Left renal cortex interstitium (tissue), 4 donors: ENCODE measurements at places on chromosomes 16 and 17. TPM values are rescaled to one million over a fixed set of nuclear protein-coding genes. Genes with fewer than 3 reads are reported as not detected.
A peak's percentile ranks its signal among the peaks of the same experiment; 100 is the strongest.

- DNase-seq, result no peak
Measured at GRCh38 chr17:51427323-51427811, 167.0 kb downstream of the UTP18 start.

DNA sequence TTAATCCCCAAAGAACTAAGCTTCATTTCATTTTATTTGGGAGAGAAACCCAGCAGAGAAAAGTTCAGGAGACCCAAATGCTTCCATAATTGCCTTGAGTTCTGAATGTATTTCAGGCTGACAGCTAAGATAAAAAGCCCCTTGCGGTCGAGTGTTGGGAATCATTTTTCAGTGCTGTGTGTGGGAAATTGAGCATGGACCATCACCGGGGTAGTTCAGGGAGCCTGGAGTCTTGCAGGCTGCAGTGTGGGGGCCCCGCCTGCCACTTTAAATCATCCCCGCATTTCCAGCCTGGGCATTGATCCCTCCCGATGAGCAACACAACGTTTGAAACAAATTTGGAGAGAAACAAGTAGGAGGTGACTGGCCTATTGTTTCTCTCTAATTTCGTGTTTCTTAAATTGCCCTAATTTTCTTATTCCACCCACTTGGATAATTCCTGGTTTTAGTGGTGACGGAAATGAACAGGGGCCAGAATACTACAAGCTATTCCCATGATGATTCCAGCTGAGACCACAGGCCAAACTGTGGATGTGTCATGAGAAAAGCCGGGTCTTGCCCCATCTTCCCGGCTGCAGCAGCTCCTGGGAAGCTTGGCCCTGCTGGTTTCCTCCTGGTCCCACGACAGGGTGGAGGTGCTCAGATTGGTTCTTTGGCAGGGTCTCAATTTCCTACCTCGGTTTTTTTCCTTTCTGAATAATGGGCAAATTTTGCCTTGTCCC, 75.1 kb downstream of the FOXL1 start:
- no peak for DNase-seq

DNA sequence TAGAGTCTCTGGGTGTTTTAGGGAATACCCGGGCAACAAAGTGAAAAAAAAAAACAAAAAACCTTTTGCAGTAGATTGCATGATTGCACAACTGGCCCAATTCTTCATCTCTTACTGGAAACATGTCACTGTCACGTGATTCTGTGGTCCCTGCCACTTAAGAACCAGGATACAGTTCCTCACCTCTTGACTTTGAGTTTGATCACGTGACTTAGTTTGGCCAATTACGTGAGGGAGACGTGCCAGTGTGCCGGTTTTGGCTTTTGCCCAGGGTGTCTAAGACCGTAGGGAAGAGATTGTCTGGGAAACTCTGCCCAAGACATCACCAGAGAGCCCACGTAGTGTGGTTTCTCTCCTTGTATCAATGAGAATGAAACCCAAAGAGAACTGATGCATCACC, 88.7 kb downstream of the GRIN2A start:
- no peak for DNase-seq

DNA sequence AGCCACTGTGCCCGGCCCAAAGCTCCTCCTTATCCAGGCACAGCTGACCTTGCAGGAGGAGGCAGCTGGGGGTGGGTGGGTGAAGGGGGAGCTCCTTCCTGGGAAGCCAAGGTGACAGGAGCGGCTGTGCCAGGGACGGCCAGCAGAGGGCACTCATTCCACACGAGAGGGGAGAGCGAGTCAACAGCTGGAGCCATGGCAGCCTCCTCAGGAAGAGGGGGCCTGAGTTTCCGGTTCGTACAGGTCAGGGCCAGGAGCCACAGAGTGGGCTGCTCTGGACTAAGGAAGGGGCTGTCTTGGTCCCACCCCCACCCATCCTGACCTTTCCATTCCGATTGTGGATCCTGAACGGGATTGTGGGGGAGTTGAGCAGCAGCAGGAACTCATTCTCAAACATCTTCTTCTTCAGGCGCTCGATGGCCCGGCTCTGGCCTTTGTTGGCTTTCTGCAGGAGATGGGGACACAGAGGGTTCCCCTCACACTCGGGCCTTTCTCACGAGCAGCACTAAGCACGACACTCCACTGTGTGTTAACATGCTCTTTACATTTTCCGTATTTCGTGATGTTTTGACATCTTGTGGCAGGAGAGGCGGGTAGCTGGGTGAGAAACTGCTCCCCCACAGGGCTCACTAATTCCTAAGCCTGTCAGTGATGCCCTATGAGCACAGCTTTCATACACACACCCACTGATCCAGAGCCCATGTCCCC, 61.6 kb downstream of the TIMM22 start:
- DNase-seq, result no peak

- DNase-seq, result no peak
Measured at GRCh38 chr17:81350320-81350890, 44.9 kb upstream of the BAHCC1 start.

- no peak for DNase-seq
Measured at GRCh38 chr16:47017636-47018035, 44.2 kb upstream of the DNAJA2 start.

GRCh38 chr17:2551493-2551892, 39.8 kb upstream of the METTL16 start:
- DNase-seq, result no peak

GRCh38 chr16:62035115-62036092, 834 bp downstream of the CDH8 start:
- DNase-seq, result no peak

- DNase-seq, result no peak
Measured at GRCh38 chr17:16948587-16949376, 23.1 kb downstream of the TNFRSF13B start.

- no peak for DNase-seq
Measured at GRCh38 chr17:17320188-17320910, 17.2 kb downstream of the NT5M start.

- peak; percentile 15 for DNase-seq
Measured at GRCh38 chr16:20385844-20386832, 18.4 kb downstream of the PDILT start.

DNA sequence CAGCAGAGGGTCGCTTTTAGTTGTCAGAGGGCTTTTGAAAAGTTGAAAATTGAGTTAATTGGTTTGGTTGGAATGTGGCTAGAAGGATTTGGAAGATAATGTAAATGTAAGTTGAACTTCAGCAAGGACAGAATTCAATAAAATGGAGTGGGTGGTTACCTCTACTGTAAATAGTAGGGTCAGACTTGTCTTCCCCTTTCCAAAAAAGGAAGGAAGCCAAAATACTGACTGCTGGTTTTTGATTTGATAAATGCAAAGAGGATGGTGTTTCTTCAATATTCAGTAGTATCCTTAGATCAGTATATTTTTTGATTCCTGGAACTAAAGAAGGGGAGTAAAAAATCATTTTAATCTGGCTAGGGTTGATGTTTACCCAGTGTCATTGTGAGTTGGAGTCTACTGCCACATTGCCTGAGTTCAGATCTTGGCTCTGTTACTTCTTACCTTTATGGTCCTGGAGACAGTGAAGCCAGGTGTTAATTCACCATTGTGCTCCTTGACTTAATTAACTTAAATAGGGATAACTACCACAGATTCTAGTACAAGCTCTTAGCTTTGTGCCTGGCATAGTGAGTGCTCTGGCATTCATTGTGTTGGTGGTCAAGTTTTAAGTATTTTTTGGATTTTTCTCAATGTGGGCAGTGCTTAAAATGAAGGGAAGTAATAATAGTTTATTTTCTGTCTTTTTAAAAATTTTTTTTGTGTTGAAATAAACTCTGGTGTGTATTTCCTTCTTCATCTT, 4.4 kb downstream of the HAPSTR1 start:
- DNase-seq, result no peak

DNA sequence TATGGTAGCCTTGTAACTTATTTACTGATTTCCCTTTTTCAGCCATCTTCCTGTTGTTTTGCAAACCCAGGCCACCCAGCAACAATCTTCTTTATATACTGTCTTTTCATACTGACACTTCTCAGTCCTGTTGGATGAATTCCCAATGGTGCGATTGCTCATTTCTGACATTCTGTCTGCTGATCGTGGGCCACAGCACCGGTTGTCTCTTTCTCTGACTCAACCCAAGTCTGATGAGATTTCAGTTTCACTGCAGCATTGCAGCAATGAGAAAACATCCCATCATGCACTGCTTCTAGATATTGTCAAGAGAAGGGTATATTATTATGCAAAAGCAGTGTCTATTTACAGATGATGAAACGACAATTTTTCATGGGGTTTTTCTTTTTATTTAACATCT, 349.2 kb upstream of the HSBP1 start:
- DNase-seq, result no peak

Gene ITGAD
- 0.16 TPM for polyA plus RNA-seq

Gene RUNDC1
- 16.2 TPM for polyA plus RNA-seq

Gene PRMT7
- polyA plus RNA-seq, result 59.9 TPM

Gene NXPH3
- polyA plus RNA-seq, result 0.87 TPM

Gene CHST6
- 0.88 TPM for polyA plus RNA-seq

Gene CRYM
- 9.9 TPM for polyA plus RNA-seq
